ENCODE measurements at places on chromosomes 4 and X. TPM values are rescaled to one million over a fixed set of nuclear protein-coding genes. Genes with fewer than 3 reads are reported as not detected.

Gene ELF4
- 11.2 TPM for polyA plus RNA-seq

Gene SSX1
- not detected for polyA plus RNA-seq

DNA sequence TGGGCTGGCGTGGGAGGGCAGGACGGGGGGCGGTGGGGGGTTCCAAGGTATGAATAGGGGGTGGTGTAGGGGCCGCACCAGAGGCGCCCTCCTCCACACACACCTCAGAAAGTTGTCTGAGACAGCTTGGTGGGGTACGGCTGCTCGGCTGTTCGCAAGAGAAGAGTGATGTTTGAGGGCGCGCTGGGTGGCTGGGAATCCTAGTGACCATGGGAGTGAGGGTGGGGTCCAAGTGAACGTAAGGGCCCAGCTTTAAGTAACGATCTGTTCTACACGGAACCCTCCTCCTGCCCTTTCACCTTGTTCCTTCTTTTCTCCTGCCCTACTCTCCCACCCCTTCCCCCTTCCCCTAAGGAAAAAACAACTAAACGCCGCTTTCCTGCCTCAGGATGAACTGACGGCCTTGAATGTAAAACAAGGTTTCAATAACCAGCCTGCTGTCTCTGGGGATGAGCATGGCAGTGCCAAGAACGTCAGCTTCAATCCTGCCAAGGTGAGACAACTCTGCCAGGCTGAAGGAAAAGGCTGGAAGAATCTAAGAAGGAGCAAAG is 664 bp downstream of the MED12 start:
- DNase-seq = no peak

- no peak for DNase-seq
Observed at GRCh38 chr4:157739242-157739641, 433.6 kb downstream of the GASK1B start.

Gene DCAF8L1
- polyA plus RNA-seq = not detected

Gene TSPAN7
- 37.6 TPM for polyA plus RNA-seq

DNA sequence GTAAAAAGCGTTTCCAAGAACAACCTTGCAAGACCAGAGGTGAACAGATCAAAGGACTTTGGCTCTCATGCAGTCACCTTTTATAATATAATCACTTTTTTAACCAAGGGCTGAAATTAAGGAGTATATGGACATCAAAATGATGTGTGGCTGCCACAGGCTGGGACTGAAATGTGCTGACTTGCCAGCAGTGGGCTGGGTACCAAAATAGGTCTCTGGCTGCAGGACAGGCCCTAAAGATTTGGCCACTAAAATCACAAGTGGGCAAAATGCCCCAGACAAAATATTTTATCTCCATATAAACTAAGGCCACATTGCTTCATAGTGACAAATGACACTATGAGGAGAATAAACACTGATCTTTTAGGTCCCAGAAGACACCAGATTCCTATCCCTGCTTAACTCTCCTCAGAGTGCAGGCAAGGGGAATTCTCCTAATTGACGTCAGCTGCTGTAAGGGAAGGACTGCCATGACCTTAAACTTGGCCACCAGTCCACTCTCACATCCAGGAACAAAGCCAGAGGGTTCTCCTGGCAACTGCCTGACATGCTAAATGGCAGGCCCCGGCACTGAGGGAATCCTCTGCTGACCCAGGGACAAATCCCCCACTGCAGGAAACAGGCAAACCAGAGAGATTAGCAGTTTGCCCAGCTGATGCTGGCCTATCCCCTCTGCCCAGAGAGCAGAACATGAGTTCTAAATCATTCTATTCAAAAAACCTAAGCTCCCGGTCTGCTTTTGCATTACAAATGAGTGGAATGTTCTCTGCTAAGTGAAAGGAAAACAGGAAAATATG is 155.8 kb downstream of the PPP3CA start:
- no peak for DNase-seq

DNA sequence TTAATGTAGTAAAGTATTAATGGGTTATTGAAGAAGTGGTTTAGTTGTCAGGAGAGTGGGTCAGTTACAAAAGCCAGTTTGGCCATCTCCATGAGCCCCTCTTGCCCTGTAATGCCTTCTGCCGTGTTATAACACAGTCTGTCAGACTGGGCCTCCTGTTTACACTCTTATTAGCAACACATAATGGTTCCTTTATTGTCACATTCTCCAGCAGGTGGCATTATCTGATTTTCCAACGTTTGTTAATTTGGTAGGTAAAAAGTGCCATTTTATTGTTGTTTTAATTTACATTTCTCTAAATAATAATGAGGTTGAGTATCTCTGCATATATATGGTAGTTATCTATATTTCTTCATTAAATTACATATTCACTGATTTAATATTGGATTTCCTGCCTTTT is 560.8 kb downstream of the FGF13 start:
- no peak for DNase-seq

GRCh38 chr4:16938512-16939040 is 40.1 kb upstream of the LDB2 start:
- DNase-seq = no peak

Gene ATXN3L
- polyA plus RNA-seq = not detected

Gene ODAM
- polyA plus RNA-seq = 1.9 TPM
